ENCODE measurements at places on chromosomes 3 and 15.

DNA sequence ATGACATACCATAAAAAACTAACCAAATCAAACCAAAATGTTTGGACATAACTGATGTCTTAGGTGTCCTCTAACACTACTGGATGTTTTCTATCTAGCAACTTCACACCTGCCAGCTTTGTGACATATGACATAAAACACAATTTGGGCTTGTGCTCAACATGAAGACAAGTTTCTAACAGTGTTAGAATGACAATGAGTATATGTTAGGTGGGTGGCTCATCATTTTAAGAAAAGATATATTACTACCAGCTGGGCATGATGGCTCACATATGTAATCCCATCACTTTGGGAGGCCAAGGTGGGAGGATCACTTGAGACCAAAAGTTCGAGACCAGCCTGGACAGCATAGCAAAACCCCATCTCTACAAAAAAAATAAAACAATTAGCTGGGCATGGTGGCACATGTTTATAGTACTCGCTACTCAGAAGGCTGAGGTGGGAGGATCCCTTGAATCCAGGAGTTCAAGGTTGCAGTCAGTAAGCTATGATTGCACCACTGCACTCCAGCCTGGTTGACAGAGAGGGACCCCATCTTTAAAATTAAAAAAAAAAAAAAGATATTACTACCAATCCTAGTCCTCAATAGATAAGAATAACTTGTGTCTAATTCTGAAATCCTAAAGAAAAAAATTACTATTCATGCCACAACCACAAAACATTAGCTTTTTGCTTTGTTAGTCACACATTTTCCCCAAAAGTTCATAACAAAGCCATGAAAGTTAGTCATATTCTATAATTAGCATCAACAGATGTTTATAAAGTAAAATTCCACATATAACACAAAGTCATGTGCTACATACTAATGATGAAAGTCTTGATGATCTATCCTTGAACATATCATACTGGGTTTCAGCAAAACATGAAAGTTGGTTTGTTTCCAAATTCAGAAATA lies 59.9 kb downstream of the LRRFIP2 start:
- DNase-seq = no peak

DNA sequence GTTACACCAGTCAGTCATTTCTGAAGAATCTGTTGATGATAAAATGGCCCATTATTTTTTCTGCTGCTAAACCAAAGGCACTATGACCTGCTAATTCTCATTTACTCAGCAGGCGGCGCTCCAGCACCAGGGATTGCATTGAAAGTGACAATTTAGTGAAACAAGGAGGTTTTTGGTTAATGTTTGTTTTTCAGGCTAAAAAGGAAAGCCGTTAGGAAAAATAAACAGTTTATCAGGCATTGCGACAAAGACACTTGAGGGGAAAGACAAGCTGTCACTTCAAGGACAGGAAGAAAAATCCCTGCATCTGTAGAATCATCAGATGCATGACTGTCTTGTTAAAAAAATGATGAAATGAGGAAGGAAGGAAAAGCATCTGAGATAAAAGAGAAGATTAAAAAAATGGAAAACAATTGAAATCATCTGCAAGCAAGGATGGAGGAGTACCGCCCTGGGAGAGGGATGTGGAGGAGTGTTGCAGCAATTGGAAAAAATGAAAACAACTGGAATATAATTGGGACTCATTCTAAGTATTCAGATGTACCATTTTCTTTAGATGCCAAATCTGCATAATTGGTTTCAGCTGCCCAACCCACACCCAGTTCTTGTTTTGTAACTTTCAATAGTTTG lies 54.0 kb downstream of the NR1D2 start:
- peak; percentile 57 for DNase-seq

GRCh38 chr3:52339612-52340011 lies 23.5 kb downstream of the DNAH1 start:
- peak; percentile 80 for DNase-seq

- DNase-seq = no peak
Observed at GRCh38 chr15:78811825-78812183, 540 bp upstream of the ADAMTS7 start.

- DNase-seq = no peak
Observed at GRCh38 chr3:67016522-67017080, 18.5 kb downstream of the KBTBD8 start.

- no peak for DNase-seq
Observed at GRCh38 chr15:68375191-68375631, 56.8 kb downstream of the ITGA11 start.

DNA sequence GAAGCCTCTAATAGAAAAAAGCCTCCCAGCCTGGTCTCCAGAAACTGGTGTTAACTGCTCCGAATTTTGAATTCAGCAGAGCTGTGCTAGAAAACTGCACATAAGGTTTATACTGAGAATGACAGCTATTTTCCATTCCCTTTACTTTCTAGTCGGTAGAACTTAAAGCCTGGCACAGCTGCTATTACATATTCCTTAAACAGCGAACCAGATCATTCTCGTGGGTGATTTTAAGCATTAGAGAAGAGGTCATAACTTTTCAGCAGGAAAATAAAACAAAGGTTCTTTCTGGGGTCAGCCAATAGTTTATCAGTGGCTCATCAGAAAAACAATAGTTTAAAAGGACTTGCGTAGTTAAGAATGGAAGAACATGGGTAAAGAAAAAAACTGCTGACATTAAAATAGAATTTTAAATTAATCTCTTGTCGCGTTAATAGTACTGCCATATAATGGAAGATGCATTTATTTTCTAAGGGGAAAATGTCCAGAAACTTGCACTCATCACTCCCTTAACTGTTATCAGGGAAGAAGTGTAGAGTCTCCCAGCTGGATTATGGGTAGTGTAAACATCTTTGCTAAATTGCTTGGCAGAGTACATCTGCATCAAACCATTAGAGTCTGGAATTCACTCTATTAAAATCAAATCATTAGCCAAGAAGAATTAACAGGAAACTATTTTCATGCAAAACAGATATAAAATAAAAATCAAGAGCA lies 7.9 kb downstream of the VGLL4 start:
- DNase-seq = no peak

GRCh38 chr15:41689834-41690233 lies 29.6 kb downstream of the MGA start:
- peak; percentile 83 for DNase-seq

- DNase-seq = no peak
Observed at GRCh38 chr3:42205800-42206514, 60.0 kb downstream of the CCK start.

GRCh38 chr15:56199038-56199437 lies 44.6 kb downstream of the RFX7 start:
- no peak for DNase-seq

- DNase-seq = peak; percentile 36
Observed at GRCh38 chr3:37741644-37742043, 120.0 kb upstream of the CTDSPL start.

- no peak for DNase-seq
Observed at GRCh38 chr15:93640411-93640962, 551.5 kb upstream of the RGMA start.

GRCh38 chr3:58206406-58207011 lies 4.3 kb downstream of the DNASE1L3 start:
- peak; percentile 25 for DNase-seq

DNA sequence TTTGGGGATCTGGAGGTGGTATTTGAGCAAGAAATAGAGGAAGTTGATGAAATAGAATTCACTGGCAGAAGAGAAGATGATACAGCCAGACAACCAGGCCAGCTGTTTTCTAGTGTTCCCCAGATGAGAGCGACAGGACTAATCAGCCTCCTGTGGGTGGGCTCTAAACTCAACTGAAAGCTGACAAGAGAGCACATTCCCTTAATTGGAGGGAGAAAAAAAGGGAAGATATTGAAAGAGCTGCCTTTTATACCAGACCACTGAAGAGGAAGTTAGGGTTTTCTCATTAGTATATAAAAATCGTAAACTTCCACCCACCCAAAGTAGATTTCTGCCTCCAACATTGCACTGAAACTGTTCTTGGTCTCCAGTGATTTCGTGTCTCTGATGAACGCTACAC lies 6.5 kb upstream of the TM4SF19 start:
- peak; percentile 89 for DNase-seq

GRCh38 chr3:172307141-172307560 lies 141.1 kb downstream of the GHSR start:
- no peak for DNase-seq

- no peak for DNase-seq
Observed at GRCh38 chr15:44102675-44103254, 92.3 kb downstream of the FRMD5 start.

- DNase-seq = no peak
Observed at GRCh38 chr3:63970631-63971475, 52.4 kb downstream of the PSMD6 start.

GRCh38 chr3:28901018-28901417 lies 379.9 kb upstream of the RBMS3 start:
- no peak for DNase-seq

GRCh38 chr3:109210501-109210900 lies 74.0 kb downstream of the C3orf85 start:
- DNase-seq = no peak

DNA sequence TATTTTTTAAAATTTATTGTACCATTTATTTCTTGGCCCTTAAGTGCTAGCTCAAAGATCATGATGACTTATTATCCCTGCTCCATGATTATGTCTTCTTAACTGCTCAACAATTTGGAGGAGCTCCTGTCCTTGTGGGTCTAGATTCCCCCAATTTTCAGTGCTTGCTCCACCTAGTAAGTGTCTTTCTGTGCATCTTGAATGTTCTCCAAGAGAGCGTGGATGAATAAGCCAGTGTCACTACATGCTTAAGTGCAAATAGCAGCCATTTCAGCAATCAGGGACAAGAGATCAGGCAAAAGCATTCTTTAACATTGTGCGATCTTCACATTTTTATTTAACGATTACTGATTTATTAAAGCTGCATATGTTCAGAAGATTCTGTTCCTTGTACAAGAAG lies 99.4 kb downstream of the ALCAM start:
- no peak for DNase-seq

GRCh38 chr3:51710631-51711351 lies 3.9 kb downstream of the GRM2 start:
- no peak for DNase-seq

DNA sequence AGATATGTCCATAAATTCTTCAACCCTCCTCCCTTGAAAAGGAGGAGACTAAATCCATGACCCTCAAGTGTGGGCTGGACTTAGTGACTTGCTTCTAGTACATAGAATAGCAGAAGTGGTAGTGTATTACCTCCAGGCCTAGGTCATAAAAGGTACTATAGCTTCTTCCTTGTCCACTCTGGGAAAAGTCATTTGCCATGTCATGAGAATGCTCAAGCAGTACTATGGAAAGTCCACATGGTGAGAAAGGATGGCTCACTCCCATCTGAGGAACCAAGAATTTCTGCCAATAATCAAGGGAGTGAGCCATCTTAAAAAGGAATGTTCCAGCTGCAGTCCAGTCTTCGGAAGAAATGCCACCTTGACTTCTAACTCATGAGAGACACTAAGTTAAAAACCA lies 10.5 kb upstream of the ILDR1 start:
- no peak for DNase-seq

DNA sequence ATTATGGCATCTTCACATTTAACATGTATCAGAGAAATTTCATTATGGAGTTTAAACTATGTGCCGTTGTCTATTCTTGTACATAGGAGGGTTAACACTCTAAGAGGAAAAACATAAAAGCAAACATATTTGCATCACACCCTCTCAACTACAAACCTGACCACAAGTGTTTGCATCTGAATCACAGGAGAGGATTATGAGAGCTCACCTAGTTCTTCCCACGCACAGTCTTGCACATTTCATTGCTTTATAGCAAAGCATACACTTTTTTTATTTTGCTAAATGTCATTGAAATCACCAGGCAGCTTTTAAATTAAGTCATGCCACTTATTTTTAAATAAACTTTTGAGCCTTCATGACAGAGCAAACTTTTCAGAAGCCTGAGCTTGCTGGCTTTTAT lies 12.5 kb downstream of the TRAT1 start:
- DNase-seq = no peak

- no peak for DNase-seq
Observed at GRCh38 chr3:190539526-190539925, 25.6 kb downstream of the IL1RAP start.

DNA sequence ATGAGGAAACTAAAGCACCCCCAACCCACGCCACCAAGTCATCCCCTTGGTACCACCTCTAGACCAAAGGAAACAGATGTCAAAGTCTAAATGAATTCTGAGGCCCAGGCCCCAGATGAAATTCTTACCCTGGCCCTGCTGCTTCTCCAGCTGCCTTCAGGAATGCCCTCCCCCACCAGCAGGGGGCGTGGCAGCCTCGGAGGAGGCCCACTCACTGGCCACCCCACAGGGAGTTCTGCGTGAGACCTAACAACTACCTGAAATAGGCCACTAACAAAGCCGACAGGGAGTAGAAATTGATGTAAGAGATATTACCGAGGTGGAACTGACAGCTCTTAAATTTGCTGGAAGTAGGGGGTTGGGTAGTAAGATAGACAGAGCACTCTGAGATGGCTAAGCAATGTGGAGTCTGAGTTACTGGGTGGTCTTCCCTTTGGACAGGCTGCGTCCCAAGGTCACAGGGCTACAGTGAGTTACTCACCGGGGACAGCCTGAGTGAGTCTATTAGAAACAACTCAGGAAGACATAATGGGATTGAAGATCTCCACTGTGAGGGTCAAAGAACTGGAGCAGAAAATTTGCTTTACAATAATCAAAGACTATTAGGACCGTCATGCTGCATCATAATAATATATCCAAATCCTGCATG lies 240.7 kb downstream of the SHOX2 start:
- DNase-seq = peak; percentile 67

- DNase-seq = no peak
Observed at GRCh38 chr3:129552287-129553050, 9.5 kb downstream of the H1-8 start.

- DNase-seq = no peak
Observed at GRCh38 chr3:147875498-147875897, 466.3 kb downstream of the ZIC1 start.

DNA sequence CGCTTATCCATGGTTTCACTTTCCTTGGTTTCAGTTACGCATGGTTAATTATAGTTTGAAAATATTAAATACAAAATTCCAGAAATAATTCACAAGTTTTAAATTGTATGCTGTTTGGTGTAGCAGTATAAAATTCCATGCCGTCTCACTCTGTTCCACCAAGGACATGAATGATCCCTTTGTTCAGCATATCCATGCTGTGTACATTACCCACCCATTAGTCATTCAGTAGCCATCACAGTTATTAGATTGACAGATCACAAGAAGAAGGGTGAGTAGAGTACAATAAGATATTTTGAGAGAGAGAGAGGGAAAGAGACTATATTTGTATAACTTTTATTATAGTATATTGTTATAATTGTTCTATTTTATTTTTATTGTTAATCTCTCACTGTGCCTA lies 535.5 kb downstream of the SQOR start:
- no peak for DNase-seq

DNA sequence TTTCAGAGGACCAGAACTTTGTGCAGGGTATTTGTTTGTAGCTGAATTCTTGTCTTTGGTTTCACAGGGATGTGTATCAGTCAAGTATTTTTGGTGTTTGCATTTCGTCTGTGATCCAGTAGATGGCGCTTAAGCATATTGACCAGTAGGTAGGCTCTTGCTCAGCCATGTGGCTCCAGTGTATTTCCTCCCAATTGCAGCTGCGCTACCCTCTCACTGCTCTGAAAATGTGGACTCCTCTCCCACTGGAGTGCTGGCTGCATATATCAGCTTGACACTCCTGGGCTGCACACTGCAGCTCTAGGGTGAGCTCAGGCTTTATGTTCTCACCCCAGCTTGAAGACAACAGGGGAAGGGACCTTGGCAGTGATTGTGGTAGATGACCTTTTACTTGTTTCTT lies 1264.3 kb upstream of the ALCAM start:
- DNase-seq = peak; percentile 58
